ENCODE measurements at places on chromosomes 11 and 22.
A peak's percentile ranks its signal among the peaks of the same experiment; 100 is the strongest.

- no peak for DNase-seq
These were observed 30.5 kb upstream of the P4HA3 start for GRCh38 chr11:74341921-74342320.

GRCh38 chr11:124837491-124837856 is 27.8 kb upstream of the ROBO3 start:
- DNase-seq = peak; percentile 69

GRCh38 chr11:117676501-117676900 is 120.5 kb downstream of the DSCAML1 start:
- DNase-seq = no peak

DNA sequence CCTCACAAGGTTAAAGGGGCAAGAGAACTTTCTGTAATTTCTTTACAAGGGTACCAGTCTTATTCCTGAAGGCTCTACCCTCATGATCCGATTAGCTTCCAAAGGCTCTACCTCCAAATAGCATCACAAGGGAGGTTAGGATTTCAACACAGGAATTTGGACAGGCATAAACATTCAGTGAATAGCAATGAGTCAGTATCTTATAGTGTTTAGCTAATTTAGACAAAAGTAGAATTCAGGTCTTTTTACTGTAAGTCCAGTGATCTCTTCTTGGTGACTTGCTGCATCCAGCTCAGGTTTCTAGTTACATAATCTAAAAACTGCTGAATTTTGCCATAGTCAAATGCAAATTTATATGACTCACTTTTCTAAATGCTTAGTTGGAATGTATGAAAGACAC is 1995.6 kb upstream of the RAG2 start:
- no peak for DNase-seq

DNA sequence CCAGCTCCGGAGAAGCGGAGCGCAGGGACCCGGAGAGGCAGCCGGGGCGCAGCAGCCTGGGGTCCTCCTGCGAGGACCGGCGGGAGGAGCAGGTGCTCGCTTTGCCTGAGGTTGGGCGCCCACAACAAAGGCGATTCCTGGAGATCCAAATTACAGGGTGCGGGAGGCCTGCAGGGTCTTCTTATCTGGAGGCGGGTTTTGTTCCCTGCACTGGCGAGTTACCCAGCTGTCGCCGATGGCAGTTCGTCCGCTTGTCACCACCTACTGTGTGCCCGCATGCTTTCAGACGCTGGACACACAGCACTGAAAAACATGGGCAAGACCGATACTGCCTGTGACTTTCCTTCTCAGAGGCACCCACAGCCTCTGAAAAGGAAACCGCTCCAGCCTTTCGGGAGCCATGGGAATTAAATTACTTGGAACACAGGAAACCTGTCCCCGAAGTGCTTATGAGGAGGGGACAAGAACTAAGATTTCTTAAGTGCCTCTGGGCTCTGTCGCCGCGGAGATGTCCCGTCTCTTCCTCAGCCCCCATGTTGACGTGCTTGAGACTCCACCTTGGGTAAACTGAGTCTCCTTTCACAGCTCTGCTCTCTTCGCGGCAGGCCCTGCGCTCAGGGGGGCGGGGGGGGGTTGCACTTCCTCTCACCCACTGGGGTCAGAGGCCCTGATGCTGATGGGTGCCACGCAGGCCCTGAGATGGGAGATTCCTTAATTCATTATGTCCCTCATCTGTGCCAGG is 1.3 kb upstream of the ZFTA start:
- no peak for DNase-seq

- no peak for DNase-seq
These were observed 561 bp downstream of the TRMT112 start for GRCh38 chr11:64316672-64317324.

GRCh38 chr22:48080316-48081165 is 1318.1 kb downstream of the TBC1D22A start:
- no peak for DNase-seq

DNA sequence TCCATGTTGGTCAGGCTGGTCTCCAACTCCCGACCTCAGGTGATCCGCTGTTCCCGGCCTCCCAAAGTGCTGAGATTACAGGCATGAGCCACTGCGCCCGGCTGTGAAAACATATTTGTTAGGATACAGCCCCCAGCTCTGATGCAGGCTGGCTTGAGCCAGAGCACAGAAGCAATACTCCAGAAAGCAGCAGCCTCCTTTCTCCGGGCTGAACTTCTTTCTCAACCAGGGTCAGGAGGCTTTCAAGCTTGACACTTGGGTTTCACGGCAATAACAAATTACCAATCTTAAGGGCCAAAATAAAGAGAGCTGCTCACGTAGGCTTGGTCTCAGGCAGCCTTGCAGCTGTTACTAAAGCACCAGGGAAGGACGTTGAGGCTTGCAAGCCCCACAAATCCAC is 10.8 kb upstream of the CECR2 start:
- no peak for DNase-seq

DNA sequence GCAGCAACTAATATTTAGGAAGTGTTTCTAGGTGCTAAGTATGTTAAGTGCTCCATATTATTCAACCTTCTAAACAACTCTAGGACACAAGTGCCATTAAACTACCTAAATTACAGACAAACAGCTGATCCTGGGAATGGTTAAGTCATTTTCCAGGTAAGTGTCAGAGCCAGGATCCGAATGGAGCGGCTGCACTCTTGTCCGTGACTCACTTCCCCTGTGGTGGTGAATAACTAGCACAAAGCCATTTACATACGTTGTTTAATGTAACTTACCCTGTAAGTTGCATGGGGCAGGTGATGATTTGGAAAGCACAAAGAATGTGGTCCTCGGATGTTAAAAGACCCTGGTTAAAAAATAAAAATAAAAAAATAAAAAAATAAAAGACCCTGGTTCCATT is 8.8 kb upstream of the PRG2 start:
- no peak for DNase-seq

- no peak for DNase-seq
These were observed 84.4 kb downstream of the MYO7A start for GRCh38 chr11:77212314-77213007.

Data from AG08395 (cell line).